ENCODE measurements at places on chromosomes 5 and 9.
A peak's percentile ranks its signal among the peaks of the same experiment; 100 is the strongest.

- no peak for DNase-seq
Observed at GRCh38 chr5:73298772-73299630, 126.0 kb downstream of the TMEM174 start.

- DNase-seq, result no peak
Observed at GRCh38 chr5:140565024-140565779, 574 bp downstream of the SLC35A4 start.

GRCh38 chr5:5585751-5586341 lies 163.4 kb downstream of the ICE1 start:
- DNase-seq, result no peak

- DNase-seq, result no peak
Observed at GRCh38 chr5:165029099-165029870, 1523.9 kb downstream of the MAT2B start.

GRCh38 chr9:72925126-72925789 lies 27.6 kb downstream of the ALDH1A1 start:
- no peak for DNase-seq

DNA sequence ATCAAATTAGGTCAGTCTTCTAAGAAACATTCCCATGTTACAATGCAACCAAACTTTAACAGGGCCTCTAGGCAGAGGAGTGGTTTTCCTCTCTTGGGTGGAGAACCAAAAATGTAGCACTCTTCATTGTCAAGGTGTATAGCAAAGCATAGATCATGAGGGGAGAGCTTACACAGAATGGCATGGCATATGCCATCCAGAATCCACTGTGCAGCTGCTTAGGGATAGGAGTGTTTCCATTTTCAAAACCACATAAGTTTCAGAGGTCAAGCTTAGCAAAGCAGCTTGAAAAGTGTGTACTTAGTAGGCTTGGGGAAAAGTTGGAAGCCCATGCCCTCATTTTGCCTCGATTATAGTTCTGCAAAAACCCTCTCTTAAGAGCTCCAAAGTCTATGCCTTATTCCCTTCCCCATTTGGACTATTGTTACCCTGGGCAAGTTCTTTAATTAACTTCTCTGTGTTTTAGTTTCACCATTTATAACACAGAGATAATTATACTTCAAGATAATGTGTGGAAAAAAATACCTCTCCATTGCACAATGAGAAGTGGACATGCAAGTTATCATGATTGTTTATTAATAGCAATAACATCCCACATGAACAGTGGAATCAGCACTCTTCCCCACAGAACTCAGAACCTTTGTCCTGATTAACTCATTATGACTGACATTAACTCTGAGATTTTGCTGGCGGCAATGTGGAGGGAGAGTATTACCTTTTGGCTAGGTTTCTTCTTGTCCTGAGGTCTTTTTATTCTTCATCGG lies 398.9 kb upstream of the WWC1 start:
- no peak for DNase-seq

GRCh38 chr5:142421228-142421617 lies 96.4 kb upstream of the SPRY4 start:
- no peak for DNase-seq

DNA sequence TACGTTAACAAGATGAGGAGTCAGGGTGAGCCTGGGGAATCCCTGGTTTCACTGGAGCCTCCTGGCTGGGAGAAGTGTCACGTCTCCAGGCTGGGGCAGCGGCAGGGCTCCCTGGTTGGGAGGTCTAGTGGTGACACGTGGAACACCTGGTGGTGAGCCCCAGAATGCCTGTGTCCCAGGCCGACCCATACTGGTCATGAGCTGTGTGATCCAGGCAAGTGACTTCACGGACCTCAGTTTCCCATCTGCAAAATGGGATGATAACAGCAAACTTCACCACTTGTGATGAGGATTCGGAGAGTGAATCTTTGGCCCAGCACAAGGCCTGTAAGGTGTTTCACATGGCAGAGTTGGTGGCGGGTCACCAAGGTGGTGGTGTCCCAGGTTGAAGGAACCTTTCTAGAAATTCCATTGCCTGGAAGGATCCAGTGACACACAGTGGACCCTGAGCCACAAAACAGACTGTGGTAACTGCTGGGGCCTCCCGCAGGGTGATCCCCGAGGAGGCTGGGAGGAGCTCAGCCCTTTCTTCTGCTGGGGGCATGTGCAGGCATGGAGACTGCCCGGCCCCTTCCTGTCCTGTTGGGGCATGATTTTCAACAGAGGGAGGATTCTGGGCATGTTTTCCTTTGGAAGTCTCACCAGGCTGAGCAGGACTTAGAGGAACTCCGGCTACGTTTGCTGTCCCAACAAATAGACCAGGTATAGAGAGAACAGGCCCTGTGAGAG lies 153.9 kb upstream of the IER5L start:
- DNase-seq, result no peak

DNA sequence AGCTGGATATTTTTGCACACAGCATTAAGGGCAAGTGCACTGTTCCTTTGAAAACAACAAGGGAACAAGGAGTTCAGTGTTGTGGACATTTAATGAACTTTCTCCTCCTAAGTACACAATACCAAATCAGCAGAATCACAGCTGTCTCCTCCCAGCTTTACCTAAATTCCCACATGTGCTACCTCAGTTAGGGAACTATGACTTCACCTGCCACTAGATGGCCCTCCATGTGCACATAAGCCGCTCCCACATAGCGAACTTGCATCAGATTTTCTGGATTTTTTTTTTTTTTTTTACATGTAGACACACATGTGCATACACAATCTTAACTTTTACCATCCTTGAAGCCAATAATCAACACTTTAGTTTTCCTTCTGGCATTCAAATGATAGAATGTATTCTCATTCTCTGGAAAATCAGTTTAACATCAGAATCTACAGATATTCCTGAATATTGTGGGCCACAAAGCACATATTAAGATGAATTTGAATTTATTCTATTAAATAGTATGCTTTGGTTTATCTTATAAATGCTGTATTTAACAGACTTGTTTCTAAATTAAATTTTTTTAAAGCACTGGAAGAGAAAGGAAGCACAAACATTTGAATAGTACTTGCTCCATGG lies 123.6 kb downstream of the PALM2AKAP2 start:
- no peak for DNase-seq

DNA sequence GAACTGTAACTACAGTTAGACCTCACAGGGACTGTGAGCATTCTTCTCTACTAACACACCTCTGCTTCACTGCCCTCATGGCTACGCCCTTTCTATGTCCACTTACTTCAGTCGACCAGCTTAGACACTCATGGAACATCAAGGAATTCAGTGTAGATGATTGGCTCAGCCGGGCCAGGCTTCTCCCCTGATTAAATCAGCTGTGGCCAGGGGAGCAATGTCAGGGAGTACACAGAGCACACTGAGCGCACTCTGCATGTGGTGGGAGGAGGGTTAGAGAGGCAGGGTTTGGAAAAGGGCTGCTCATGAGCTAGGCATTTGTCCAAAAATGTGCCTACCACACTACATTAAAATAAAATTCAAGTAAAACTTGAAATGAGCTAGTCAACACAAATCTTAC lies 400.5 kb downstream of the ARRDC3 start:
- no peak for DNase-seq

DNA sequence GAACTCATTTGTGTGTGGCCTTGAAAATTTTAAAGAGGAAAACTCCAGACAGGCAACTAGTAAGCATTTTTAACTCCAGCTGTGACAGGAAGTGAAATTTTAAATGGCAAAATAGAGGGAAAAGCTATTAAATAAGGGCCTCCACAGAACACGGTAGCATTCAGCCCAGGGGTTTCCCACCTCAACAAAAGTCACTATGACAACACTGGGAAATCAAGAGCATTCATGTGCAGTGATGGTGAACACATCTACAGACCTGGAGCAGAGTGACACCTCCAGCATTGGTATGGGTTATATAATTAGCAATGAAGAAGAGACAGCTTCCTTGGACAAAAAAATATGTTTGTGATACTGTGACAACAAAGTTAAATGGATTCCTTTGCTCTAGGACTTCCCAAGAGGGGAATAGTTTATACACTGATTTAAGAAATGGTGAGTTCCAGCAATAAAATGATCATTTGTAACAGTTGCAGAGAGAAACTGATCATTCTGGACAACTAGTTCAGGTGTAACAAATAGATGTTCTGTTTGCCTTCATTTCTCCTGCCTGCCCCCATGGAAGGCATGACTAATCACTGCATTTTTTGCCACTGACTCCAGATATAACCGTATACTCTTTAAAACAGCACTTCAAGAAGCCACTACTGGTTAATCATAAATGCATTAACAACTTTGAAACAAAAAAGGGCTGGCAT lies 93.3 kb upstream of the SLC44A1 start:
- DNase-seq, result no peak

DNA sequence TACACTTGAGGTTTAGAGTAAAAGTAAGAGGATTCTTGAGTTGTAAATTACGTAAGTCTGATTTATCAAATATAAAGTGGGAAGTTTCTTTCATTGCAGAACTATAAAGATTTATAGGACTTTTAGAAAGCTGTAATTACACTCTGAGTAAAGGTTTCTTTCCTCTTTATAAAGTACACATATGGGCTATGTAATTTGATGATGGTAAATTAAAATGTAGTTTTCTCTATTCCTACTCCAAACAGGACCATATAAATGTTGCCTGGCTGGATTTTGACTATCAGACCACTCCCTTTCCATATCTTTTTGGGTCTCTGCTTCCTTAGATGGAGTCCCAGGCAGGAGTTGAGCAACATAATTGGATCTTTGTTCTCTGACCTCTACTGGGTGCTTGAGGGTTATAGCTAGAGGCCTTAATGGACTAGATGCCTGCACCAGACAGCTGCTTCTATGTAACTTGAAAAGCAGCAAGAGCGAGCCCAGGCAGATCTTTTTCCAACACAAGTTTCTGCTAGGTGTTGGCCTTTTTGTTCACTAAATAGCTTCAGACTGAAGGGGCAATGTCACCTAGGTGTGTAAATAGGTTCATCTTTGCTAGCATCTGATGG lies 11.4 kb upstream of the TEX48 start:
- no peak for DNase-seq

- DNase-seq, result no peak
Observed at GRCh38 chr5:6551287-6551954, 81.4 kb downstream of the NSUN2 start.

- no peak for DNase-seq
Observed at GRCh38 chr5:92574023-92574422, 1007.0 kb downstream of the NR2F1-AS1 start.

GRCh38 chr5:136814619-136815378 lies 449.5 kb upstream of the TRPC7 start:
- DNase-seq, result no peak

- no peak for DNase-seq
Observed at GRCh38 chr5:107948377-107948776, 277.6 kb upstream of the EFNA5 start.

DNA sequence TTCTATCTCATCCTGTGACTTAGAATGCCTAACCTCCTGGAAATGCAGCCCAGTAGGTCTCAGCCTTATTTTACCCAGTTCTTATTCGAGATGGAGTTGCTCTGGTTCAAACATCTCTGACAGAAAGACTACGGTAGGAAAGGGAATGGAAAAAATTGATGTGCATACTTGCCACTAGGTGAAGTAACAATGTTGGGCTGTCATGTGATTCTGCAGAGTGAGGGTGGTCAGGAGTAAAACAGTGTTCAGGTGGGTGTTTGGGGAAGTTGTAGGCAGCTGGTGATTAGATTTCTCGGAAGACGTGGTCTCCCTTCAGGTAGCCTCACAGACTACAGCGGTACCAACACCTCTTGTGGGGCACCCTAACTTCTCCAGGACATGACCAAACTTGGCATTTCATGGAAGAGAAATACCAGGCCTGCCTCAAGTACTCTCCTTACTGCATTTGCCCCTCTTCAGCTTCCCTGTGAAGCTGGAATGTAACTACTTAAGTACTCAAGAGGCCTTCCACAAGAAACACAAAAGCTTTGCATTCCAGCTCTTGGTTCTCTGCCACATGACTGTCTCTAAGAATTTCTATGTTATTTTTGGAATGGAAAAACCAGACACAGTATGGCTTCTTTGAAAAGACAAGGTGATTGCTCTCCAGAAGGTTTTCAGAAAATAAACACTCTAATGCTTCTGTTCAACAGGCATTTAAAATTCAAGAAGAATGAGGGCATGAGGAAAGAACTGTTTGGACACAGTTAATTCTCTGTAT lies 17.4 kb upstream of the ENTREP1 start:
- no peak for DNase-seq

DNA sequence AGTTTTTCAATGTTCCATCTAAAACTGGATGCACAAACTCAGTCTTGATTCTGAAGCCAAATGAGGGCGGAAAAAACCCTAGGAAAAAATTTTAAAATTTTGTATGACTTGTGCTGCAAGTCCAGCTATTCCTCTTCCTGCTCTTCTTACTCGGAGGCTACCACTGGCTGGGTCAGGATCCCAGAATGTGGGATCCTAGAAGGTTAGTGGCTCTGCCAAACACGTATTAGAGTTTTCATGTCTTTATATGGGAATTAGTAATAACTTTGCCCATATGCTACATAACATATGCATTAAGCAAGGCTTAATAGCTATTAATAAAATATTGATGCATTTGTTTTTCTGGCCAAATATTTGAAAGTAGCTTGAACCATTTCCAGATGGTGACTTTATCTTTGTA lies 458.3 kb downstream of the AGTPBP1 start:
- DNase-seq, result no peak

DNA sequence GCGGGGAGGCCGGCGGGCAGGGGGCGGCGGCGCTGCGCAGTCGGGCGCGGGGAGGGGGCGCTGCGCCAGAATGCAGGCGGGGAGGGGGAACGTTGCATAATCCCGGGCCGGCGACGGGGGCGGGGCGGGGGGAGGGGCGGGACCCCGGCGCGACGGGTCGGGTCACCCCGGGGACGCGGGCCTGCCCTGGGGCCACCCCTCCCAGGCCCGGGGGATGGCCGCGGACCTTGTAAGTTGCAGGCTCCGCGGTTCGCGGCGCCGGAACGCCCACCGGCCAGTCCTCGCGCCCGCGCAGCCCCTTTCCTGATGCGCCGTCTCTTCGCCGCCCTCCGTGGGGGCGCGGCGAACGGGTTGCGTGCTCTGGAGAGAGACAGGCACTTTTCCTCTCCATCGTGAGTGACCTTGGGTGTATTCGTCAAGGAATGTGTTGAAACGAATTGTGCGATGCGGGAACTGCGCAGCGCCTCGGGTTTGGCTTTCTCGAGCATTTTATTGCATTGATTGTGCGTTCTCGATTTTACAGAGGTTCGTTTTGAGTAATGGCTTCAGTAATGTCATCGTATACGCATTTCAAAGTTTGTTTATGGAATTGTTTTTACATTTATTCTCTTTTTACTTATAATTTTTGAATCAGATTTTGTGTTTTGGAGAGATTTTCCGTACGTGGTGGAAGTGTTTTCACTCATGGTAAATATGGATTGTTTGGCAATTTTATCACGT lies 802 bp downstream of the SPIN1 start:
- peak; percentile 16 for DNase-seq

GRCh38 chr5:161009817-161010216 lies 157.8 kb upstream of the ATP10B start:
- no peak for DNase-seq

DNA sequence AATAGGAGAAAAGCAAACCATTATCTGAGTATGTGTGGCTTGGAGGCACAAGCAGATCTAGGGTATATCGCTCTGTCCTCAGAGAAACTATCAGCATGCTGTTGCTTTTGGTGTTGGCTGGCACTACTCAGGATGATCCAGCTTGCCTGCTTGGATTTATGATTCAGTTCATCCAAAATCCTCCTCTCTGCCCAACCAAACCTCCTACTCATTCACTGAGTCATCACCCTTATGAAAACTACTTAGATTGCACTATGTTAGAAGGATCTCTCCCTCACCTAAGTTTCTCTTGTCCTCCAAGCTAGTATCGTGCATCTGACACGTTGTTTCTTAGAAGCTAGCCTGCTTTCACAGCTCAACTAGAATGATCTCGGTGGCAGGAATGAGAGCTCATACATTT lies 14.2 kb upstream of the ZBED3 start:
- DNase-seq, result no peak
